Type B pancreatic cell (in vitro differentiated cells): ENCODE measurements at places on chromosomes 16 and 17.
A peak's percentile ranks its signal among the peaks of the same experiment; 100 is the strongest.

GRCh38 chr17:76404976-76405563 is 20.7 kb downstream of the SPHK1 start:
- DNase-seq: no peak
- no peak overlapping the region for H3K27ac ChIP-seq
- H3K27me3 ChIP-seq: no peaks in the 10 kb centered on the region

- H3K36me3 ChIP-seq: no peaks in the 10 kb centered on the region
- H3K27me3 ChIP-seq: no peaks in the 10 kb centered on the region
- no peak overlapping the region for H3K27ac ChIP-seq
- H3K4me3 ChIP-seq: no peak overlapping the region
Observed at GRCh38 chr17:32697728-32698625, 178.9 kb downstream of the MYO1D start.

DNA sequence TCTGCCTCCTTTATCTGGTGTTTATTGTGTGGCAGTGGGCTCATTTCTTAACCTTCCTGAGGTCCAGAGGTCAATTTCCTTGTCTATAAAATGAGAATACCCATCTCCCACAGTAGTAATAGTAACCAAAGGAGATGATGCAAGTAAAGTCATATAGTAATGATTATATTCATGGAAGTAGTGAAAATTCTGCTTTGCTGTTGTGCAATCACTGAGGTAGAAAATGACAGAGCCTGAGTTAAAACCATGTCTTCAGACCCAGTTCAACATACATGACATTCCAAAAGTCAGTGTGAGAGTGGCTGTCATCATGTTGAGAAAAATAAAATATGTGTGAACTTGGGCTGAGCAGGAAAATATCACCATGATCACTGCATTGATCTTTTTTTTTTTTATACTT is 864 bp upstream of the UMOD start:
- peaks cover 18% of the 10 kb centered on the region for H3K27me3 ChIP-seq
- no peak for DNase-seq
- H3K4me3 ChIP-seq: no peak overlapping the region
- no peak overlapping the region for H3K27ac ChIP-seq
- no peaks in the 10 kb centered on the region for H3K4me1 ChIP-seq

GRCh38 chr16:74141015-74141414 is 155.6 kb upstream of the PSMD7 start:
- no peaks in the 10 kb centered on the region for H3K4me1 ChIP-seq
- no peak for DNase-seq
- H3K4me3 ChIP-seq: no peak overlapping the region
- no peaks in the 10 kb centered on the region for H3K36me3 ChIP-seq
- H3K27me3 ChIP-seq: no peaks in the 10 kb centered on the region
- no peak overlapping the region for H3K27ac ChIP-seq

GRCh38 chr16:67481561-67482232 is 740 bp upstream of the ATP6V0D1 start:
- no peaks in the 10 kb centered on the region for H3K36me3 ChIP-seq
- no peaks in the 10 kb centered on the region for H3K27me3 ChIP-seq
- peak overlapping the region; percentile 100 for H3K27ac ChIP-seq
- peaks cover 8% of the 10 kb centered on the region for H3K4me1 ChIP-seq
- peak overlapping the region; percentile 100 for H3K4me3 ChIP-seq
- no peak for DNase-seq

GRCh38 chr16:9797306-9797705 is 384.9 kb downstream of the GRIN2A start:
- no peak overlapping the region for H3K27ac ChIP-seq
- no peaks in the 10 kb centered on the region for H3K36me3 ChIP-seq
- no peaks in the 10 kb centered on the region for H3K4me1 ChIP-seq

- H3K4me3 ChIP-seq: no peak overlapping the region
- no peak overlapping the region for H3K27ac ChIP-seq
- no peak for DNase-seq
- peaks cover 22% of the 10 kb centered on the region for H3K27me3 ChIP-seq
- H3K4me1 ChIP-seq: peaks cover 7% of the 10 kb centered on the region
- H3K36me3 ChIP-seq: no peaks in the 10 kb centered on the region
Observed at GRCh38 chr17:43932357-43932756, 9.9 kb downstream of the PPY start.
